ENCODE measurements at places on chromosomes 6 and 20. TPM values are rescaled to one million over a fixed set of nuclear protein-coding genes. Genes with fewer than 3 reads are reported as not detected.
A peak's percentile ranks its signal among the peaks of the same experiment; 100 is the strongest.

The NDRG3 gene
- total RNA-seq: 24.9 TPM

GRCh38 chr6:2542858-2543218 is 207.9 kb downstream of the MYLK4 start:
- no peak for DNase-seq

DNA sequence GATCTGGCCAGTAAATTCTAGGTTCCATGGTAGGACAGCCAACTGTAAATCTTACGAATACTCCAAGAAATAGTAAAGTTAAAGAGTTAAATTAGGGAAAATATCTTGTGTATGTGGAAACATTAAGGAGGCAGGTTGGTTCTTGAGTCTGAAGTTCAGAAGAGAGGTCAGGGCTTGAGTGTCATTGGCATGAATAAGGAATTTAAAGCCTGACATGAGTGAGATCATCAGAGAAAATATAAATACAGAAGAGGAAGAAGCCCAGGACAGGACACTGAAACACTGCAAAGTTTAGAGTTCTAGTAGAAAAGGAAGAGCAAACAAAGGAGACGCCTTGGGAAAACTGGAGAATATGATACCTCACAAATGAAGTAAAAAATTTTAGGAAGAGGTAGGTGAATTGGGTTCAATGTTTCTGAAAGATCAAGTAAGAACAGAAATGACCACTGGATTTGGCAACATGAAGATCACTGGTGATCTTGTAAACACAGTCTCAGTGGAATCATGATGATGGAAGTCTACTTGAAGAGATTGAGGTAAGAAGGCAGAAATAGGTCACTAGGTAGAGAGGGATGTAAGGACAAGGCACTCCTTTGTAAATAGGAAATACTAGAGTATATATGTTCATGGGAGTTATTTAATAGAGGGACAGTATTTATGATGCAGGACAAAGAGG is 41.6 kb upstream of the SYNCRIP start:
- DNase-seq: no peak

GRCh38 chr20:60937585-60937984 is 314.5 kb upstream of the CDH4 start:
- no peak for DNase-seq

GRCh38 chr6:33175436-33176069 is 16.7 kb downstream of the COL11A2 start:
- DNase-seq: peak; percentile 63

DNA sequence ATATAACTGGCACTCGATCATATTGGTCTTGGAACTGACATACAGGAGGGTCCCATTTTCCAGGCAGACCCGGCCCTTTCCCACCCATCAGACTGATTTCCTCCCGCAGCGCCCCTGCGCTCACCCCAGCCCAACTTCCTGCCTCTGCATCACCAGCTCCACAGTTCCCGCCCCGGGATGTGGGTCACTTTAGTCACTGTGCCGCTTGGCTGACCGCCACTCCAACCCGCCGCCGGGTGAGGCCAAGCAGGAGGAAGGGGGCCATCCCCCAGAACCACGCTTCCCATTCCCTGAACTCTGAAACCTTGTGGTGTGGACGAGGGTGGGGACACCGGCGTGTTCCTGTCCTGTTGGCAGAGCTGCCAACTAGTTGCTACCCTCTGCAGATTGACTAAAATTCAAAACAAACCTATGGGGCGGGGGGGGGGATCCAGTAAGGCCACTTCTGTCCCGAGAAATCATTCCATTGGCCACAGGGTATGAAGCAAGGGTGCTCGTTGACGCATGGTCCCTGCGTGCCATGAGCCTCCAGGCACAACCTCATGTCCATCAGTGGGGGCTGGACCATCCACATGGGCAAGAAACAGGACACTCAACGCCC is 12.3 kb downstream of the TGM2 start:
- DNase-seq: peak; percentile 96

The DCDC2 gene
- not detected for total RNA-seq

GRCh38 chr6:16741112-16742016 is 19.9 kb downstream of the ATXN1 start:
- no peak for DNase-seq

All from posterior vena cava (tissue), 2 donors.